B cell (primary cell): ENCODE measurements at places on chromosomes 1 and 21.

DNA sequence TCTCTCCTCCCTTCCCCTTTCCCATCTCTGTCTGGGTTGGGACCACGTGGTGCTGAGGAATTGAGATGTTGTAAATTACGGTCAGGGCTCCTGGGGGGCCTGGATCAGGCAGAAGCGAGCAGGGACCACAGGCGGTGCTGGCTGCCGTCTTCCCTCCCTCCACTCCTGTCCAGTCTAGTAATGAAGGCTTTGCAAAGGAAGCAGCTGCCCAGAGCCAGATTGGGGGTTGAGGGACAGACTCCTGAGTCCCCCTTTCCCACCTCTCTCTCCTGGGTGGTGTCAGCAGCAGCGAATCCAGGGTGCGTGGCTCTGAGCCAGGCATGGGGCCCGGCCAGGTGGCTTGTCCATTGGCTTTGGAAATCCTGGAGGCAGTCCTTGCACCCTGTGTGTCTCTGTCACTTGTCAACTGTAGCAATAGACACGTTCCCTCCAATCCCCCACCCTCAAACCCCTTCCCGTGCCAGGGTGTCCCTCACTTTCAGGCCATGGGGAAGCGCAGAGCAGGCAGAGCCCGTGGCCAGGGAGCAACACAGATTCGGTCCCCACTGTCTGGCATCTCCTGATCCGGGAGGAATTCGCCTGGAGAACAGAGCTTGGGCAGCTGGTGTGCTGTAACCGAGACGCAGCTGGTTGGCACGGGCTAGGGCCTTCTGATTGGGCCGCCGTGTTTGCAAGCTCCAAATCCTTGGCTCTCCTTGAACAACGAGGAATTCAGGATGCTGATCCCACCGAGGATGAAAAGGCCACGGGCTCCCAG is 64.8 kb upstream of the WNT4 start:
- H3K27ac ChIP-seq, result no peak overlapping the region
- no peak overlapping the region for H3K4me3 ChIP-seq
- no peaks in the 10 kb centered on the region for H3K36me3 ChIP-seq
- H3K27me3 ChIP-seq, result peaks cover 13% of the 10 kb centered on the region
- no peaks in the 10 kb centered on the region for H3K4me1 ChIP-seq

GRCh38 chr21:40271164-40271563 is 403.9 kb downstream of the PCP4 start:
- H3K4me3 ChIP-seq, result no peak overlapping the region
- no peak overlapping the region for H3K27ac ChIP-seq

GRCh38 chr1:94417728-94417977 is 536 bp upstream of the ABCD3 start:
- H3K36me3 ChIP-seq, result no peaks in the 10 kb centered on the region
- peaks cover 3% of the 10 kb centered on the region for H3K27me3 ChIP-seq
- DNase-seq, result no peak
- peaks cover 12% of the 10 kb centered on the region for H3K4me1 ChIP-seq

DNA sequence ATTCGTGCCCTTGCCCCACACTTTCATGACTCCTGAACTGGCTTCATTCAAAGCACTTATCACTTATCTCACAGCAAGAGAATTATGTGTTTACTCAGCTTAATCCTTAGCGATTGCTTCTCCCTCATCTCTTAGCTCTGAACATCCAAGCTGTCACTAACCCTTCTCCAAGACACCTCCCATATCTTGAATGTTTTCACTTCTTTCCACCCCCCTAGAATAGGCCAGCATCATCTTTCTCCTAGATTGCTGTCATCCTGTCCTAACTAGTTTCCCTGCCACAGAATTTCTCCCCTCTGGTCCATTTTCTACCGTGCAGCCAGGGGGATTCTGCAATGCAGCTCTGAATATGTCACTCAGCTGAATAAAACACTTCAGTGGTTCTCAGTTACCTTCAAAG is 68.6 kb upstream of the SPATA6 start:
- no peak overlapping the region for H3K4me3 ChIP-seq
- H3K4me1 ChIP-seq, result no peaks in the 10 kb centered on the region
- no peak for DNase-seq
- no peaks in the 10 kb centered on the region for H3K27me3 ChIP-seq
- no peak overlapping the region for H3K27ac ChIP-seq

DNA sequence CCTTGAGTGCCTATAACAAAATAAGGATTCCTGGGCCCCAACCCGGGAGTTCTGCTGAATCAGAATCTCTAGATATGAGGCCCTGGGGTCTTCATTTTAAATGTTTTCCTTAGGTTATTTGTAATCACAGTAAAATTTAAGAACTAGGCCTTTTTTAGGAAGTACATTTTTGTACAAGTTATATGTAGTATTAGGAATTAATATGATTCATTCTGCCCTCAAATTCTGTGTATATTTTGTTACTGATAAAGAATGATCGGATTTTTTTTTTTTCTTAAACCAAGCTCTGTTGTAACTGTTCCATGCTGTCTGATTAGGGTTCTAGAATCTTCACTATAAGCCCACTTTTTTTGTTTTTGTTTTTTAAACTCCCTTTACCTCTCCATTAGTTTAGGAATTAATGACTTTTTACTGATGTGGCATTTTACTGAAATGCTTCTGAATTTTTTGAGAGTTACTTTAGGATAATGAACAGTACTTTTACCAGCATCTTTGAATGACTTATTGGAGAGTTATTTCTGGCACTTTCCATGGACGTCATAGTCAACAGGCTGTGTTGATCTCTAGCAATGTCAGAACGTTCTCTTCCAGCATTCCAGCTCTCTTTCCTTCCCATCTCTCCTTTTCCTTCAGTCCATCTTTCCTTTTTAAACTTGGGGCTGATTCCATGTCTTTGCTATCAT is 48.3 kb downstream of the CLIC4 start:
- H3K4me3 ChIP-seq, result no peak overlapping the region
- H3K36me3 ChIP-seq, result peaks cover 8% of the 10 kb centered on the region
- H3K27me3 ChIP-seq, result no peaks in the 10 kb centered on the region
- DNase-seq, result no peak

DNA sequence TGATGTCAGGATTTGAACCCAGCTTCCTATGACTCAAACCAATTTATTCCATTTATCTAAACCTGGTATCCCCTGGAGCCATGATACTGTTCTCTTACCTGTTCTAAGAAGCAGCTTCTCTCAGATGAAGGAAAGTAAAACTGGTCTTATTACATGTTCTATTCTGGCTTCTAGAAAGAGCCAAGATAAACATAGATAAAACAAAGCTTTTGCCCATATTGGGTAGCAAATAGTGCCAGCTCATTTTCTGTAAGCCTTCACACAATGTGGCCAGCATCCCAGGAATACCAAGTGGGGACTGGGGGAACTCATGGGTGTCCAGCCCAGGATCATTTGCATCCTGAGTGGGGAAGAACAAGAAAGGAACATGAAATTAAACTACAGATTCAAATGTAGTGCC is 53.5 kb upstream of the EPHA8 start:
- H3K27ac ChIP-seq, result no peak overlapping the region
- H3K27me3 ChIP-seq, result no peaks in the 10 kb centered on the region
- H3K4me3 ChIP-seq, result no peak overlapping the region
- no peak for DNase-seq

DNA sequence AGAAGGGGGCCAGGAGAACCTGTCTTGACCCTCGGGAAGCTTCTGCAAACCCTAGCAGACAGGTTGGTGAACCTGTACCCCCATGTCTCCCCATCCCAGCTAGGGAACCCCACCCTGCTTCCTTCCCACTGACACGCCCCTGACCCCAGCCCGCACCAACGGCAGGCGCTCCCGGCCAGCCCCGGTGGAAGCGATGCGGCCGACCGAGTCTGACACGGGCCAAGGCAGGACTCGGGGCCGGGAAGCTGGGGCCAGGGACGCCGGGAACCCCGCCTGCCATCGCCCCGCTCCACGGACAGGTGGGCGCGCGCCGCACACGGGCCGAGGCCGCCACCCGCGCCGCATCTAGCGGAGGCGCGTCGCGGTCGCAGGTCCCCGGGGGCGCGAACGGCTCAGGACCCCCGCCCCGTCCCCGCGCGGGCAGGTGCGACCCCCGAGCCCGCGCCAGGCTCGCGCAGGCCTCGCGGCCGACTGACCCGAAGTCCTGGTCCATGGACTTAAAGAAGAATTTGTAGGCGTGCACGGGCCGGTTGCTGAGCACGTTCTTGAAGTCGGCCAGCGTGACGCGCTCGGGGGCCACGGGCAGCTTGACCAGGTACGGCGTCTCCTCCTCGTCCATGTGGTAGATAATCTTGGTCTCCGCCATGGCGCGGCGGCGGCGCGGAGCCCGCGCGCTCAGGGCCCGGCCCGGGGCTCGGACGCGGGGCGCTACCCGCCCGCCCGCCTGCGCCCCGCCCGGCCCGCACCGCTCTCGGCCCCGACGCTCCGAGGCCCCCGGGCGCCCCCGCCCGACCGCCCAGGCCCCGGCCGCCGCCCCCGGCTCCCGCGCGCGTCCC is 580 bp downstream of the DVL1 start:
- H3K4me3 ChIP-seq, result peak overlapping the region; percentile 81
- no peak overlapping the region for H3K27ac ChIP-seq
- DNase-seq, result no peak
- H3K4me1 ChIP-seq, result peaks cover 37% of the 10 kb centered on the region

- H3K4me1 ChIP-seq, result no peaks in the 10 kb centered on the region
- DNase-seq, result no peak
- no peaks in the 10 kb centered on the region for H3K27me3 ChIP-seq
- H3K4me3 ChIP-seq, result no peak overlapping the region
- no peaks in the 10 kb centered on the region for H3K36me3 ChIP-seq
Observed at GRCh38 chr1:102919659-102920058, 188.7 kb downstream of the COL11A1 start.

DNA sequence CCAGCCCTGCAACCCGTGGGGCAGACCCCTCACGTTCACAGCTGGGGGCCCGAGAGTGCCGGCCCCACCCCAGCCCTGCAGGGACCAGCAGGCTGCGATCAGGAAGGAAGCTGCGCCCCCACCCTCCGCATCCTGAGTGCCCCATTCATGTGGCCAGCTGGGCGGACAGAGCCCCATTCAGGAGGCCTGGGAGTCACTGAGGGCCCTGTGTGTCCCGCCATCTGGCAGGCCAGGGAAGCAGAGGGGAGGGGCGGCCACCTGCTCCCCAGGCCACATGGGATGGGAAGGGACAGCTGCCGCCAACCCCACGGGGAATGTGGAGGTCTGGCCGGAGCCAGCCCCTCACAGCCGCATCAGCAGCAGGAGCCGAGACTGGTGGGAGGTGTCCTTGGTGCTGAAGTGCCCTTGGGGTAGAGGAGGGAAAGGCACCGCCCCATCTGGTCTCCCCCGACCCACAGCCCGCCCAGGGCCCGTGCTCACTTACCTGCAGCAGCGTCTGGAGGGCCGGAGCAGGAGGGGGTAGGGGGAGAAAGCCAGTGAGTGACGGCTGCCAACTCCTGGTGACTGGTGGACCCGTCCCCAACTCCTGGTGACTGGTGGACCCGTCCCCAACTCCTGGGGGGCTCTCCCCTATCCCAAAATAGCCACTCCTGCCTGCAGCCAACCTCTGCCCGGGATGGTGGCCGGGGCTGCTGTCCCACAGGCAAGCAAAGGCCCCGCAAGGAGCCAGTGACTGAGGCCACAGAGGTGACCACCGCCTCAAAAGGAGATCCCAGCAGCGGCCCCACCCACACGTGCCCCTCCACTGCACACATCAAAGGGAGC is 8.7 kb downstream of the ACAP3 start:
- no peak overlapping the region for H3K4me3 ChIP-seq
- H3K27me3 ChIP-seq, result no peaks in the 10 kb centered on the region
- H3K36me3 ChIP-seq, result no peaks in the 10 kb centered on the region

- H3K4me1 ChIP-seq, result no peaks in the 10 kb centered on the region
- DNase-seq, result peak; percentile 13
- H3K27me3 ChIP-seq, result no peaks in the 10 kb centered on the region
- H3K36me3 ChIP-seq, result no peaks in the 10 kb centered on the region
- H3K4me3 ChIP-seq, result no peak overlapping the region
- no peak overlapping the region for H3K27ac ChIP-seq
Observed at GRCh38 chr1:202274611-202275010, 67.1 kb downstream of the UBE2T start.

DNA sequence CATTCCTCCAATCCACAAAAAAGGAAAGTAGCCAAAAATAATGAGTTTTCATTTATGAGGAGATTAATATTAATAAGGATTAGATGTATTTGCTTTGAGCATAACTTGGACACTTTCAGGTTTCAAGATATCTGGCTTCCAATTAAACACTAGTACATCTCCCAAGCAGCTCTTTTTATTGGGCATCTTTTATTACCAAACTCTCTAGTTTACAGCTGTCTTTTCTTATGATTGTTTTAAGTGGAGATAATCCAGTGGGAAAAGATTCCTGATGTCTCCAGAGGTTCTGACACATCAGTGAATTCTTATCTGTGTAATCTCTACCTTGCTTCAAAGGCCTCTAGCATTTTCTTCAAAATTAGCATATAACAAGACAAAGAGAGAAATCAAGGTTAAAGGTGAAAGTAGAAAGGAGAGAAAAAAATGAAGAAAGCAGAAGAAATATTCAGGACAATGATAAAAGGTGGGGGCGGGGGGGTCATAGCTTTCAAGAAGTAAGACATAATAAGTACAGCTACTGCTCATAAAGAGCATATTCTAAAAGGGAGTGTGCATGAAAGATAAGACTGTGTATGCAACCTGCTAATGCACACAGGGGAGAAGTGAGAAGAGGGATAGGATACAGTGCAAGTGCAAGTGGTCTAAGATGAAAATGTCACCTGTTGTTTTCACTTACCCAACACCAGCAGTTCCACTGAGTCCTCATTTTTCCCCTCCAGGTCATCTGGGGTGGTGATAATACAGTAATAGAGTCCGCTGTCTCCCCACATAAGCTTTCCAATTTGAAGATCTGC is 19.1 kb downstream of the ILDR2 start:
- H3K27me3 ChIP-seq, result peaks cover under 1% of the 10 kb centered on the region
- H3K27ac ChIP-seq, result no peak overlapping the region
- H3K4me3 ChIP-seq, result no peak overlapping the region
- H3K36me3 ChIP-seq, result no peaks in the 10 kb centered on the region
- no peak for DNase-seq
- no peaks in the 10 kb centered on the region for H3K4me1 ChIP-seq

GRCh38 chr1:178119628-178120027 is 25.7 kb downstream of the RASAL2 start:
- no peak overlapping the region for H3K4me3 ChIP-seq
- no peak overlapping the region for H3K27ac ChIP-seq
- H3K36me3 ChIP-seq, result no peaks in the 10 kb centered on the region
- no peaks in the 10 kb centered on the region for H3K4me1 ChIP-seq
- H3K27me3 ChIP-seq, result no peaks in the 10 kb centered on the region

DNA sequence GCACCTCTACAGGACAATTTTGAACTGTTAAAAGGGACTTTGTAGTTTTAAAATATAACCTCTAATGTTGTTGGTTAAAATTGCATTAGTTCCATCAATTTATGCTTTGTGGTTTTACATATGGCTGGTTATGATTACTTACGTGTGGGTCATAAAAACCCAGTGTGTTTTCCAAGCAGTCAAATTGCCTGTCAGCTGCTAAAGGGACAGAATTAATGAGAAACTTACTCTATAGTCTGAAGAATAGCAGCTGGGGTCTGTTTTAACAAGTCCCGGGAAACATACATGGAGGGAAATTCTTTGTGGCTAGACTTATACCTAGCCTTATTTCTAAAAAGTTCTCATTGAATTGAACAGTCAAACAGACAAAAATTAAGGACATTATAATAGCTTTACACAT is 820.9 kb upstream of the ADGRL4 start:
- H3K36me3 ChIP-seq, result no peaks in the 10 kb centered on the region
- no peak overlapping the region for H3K27ac ChIP-seq
- no peak for DNase-seq
- H3K4me3 ChIP-seq, result no peak overlapping the region
- no peaks in the 10 kb centered on the region for H3K4me1 ChIP-seq
